ENCODE measurements at places on chromosomes 11 and 22.

GRCh38 chr11:74417860-74418508, 19.8 kb upstream of the PGM2L1 start:
- no peak for DNase-seq

GRCh38 chr11:119993722-119994121, 144.2 kb downstream of the TRIM29 start:
- DNase-seq: no peak

- no peak for DNase-seq
Observed at GRCh38 chr22:37206841-37207821, 5.1 kb downstream of the SSTR3 start.

- DNase-seq: no peak
Observed at GRCh38 chr11:117535850-117536411, 208.3 kb downstream of the CEP164 start.

DNA sequence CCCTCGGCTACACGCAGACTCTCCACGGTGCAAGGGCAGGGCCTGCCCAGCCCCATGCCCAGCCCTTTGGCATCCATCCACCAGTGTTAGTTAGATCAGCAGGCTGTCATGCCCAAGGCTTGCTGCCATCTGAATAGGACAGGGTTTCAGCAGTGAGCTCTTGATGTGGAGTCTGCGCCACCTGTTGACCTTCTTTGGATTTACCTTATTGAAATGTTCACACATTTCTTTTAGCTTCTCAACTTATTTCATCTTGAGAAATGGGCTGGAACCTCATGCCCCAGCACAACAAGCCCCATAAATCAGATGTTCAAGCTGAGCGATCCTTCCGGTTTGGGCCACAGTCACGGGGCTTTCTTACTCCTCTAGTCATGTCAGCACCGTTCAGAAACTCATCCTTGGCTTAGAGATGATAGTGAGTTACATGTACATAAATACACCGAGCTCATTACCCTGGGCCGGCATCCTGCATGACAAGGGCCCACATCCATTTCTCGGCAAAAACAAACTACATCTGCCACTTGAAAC, 61.7 kb downstream of the PARVB start:
- no peak for DNase-seq

GRCh38 chr22:44594951-44595350, 96.9 kb upstream of the RTL6 start:
- no peak for DNase-seq

DNA sequence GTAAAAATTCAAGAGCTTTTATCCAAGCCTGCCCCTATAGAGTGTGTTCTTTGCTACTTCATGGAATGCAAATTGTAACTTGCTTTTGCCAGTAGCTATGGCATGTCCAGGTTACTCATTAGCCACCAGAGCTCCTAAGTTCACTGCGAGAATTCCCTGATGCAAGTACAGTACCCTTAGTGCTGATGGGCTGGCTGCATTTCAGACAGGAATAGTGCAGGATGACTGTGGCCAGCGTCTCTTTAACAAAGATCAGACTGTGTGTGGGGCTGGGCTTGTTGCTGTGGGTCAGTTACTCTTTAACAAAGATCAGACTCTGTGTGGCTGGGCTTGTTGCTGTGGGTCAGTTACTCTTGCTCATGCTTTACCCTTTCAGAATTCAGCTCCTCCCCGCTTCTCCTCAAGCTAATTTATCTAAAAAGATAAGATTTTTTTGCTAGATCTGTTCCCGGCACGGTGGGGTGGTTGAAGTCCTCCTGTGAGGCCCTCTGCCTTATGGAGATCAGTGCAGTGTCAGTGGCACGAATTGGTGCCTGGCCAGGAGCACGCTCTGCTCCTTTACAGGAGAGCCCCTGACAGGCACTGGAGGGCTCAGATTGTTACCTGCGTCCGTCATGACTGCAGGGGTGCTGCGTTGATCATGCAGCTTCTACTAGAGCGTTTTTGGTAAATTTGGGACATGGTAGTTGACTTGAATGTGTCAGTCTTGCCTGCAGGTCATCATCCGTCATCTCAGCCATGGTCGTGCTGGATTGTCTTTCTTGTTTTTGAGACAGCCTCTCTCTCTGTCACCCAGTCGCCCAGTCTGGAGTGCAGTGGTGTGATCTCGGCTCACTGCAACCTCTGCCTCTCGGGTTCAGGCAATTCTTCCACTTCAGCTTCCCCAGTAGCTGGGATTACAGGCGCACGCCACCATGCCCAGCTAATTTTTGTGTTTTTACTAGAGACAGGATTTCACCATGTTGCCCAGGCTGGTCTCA, 27.0 kb downstream of the AP2A2 start:
- DNase-seq: no peak

GRCh38 chr11:83102834-83103233, 31.1 kb upstream of the RAB30 start:
- DNase-seq: no peak

DNA sequence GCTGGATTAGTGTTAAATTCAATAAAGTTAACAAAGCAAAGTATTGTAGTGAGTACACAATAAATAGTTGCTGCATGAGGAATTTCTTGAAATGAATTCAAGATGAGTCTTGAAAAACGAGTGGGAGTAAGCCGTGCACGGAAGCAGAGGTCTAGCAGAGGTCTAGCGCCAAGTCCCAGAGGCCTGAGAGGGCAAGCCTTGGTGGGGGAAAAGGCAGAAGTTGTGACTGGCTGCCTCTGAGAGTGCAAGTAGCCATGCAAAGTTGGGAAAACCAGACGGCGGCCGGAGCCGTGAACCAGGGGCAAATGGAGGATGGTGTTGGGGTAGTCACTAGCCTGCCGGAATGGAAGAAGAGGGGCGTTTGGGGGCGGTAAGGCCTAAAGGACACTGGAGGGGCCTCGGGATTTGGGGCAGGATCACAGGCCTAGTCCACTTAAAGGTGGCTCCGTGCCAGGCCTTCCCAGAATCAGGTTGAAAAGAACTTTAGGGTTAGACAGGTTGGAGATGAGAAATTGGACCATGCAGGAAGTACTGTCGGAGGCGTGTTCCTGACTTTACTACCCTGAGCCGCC, 379 bp upstream of the SLC3A2 start:
- DNase-seq: no peak

DNA sequence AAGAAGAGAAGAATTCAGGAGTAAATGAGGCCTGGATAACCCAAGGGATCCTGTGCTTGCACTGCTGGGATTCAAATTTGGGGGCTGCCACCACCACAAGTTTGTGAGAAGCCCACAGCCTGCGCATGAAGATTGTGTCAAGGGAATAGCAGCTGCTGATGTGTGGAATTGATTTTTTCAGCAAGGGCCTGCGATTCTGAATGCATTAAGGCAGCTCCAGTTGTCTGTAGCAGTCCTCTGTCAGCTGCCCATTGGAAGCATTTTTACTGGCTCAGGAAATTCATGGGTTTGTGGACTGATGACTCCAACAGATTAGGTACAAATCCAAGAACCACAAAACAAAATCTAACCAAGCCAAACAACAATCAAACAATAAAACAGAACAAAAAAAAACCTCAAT, 14.0 kb downstream of the ARVCF start:
- no peak for DNase-seq
